Hematopoietic multipotent progenitor cell treated with erythropoietin and hydrocortisone succinate and interleukin-3 and kit ligand, for 8 days (in vitro differentiated cells): ENCODE measurements at places on chromosomes 1 and 21.

- no peak for DNase-seq
These were observed 3.2 kb downstream of the DISP3 start for GRCh38 chr1:11482198-11482597.

GRCh38 chr1:36389999-36390398 is 4.3 kb upstream of the STK40 start:
- DNase-seq = no peak

DNA sequence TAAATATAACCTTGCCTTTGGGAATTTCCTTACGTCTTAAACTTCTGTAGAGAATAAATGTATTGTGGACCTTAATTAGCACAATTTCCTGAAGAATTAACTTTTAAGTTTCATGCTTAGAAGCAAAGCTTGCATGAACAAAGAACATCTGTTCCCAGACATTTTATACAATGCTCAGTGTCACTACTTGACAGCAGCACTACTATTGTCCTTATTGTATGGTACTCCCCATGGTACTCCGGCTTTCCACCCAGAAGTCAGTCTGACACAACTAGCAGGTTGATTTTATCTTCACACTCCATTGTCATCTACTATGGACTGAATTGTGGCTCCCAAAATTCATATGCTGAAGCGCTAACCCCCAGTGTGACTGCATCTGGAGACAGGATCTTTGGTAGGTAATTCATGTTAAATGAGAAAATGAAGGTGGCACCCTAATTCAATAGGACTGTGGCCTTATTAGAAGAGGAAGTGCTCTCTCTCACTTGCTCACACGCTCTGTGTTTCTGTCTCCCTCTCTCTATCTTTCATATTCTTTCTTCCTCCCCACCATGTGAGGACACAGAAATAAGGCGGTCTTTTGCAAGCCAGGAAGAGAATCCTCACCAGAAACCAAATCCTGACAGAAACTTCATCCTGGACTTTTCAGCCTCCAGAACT is 10.7 kb upstream of the OR2B11 start:
- no peak for DNase-seq

GRCh38 chr1:76210160-76210559 is 135.6 kb downstream of the ST6GALNAC3 start:
- DNase-seq = no peak

DNA sequence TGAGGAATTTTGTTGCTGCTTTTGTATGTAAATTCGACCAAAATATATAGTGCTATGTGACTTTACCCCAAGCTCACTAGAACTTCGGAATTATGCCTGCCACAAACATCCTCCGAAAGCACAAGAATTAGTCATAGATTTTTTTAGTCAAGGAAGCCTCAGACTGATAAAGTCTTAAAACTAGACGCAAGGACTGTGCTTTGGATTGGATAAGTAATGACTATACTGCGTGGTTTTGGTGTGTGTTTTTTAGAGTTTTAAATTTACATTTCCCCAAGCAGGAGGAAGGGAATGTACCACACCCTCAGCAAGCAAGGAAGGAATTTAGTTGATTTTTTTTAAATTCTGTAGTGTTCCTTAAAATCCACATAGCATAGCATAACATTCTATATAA is 10.3 kb downstream of the WLS start:
- DNase-seq = no peak

- DNase-seq = no peak
These were observed 96.2 kb upstream of the EDN2 start for GRCh38 chr1:41580520-41581172.
